Left ventricle myocardium inferior (tissue), 1 donor: ENCODE measurements at places on chromosomes 4 and X.
A peak's percentile ranks its signal among the peaks of the same experiment; 100 is the strongest.

DNA sequence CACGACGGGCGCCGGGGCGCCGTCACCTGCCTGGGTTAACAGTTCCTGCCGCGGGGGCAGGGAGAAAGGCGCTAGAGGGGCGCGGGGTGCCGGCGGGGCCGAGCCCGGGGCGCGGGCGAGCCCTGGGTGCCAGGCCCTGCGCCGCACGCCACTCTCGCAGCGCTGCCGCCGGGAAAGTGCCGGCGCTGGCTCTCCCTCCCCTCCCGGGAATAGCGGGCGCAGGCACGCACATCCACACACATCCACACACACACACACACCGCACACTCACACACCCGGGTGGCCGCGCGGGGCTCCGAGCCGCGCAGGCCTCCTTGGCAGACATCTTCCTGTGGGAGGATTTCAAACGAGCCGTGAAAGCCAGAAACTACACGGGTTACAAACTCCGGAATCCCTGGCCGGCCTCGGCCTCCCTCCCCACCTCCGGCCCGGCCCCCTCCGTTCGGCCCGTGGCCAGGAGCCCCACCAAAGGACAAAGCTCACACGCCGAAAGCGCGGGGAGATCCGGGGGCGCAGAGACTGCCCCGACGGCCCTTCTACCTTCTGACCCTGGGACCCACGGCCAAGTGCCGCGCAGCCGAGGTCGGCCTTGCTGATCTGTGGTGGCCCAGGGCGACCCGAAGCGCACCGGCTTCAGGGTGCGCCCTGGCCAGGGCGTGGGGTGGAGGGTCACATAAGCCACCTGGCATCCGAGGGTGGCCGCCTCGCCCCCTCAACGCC is 92.3 kb downstream of the BCOR start:
- peak; percentile 14 for DNase-seq

DNA sequence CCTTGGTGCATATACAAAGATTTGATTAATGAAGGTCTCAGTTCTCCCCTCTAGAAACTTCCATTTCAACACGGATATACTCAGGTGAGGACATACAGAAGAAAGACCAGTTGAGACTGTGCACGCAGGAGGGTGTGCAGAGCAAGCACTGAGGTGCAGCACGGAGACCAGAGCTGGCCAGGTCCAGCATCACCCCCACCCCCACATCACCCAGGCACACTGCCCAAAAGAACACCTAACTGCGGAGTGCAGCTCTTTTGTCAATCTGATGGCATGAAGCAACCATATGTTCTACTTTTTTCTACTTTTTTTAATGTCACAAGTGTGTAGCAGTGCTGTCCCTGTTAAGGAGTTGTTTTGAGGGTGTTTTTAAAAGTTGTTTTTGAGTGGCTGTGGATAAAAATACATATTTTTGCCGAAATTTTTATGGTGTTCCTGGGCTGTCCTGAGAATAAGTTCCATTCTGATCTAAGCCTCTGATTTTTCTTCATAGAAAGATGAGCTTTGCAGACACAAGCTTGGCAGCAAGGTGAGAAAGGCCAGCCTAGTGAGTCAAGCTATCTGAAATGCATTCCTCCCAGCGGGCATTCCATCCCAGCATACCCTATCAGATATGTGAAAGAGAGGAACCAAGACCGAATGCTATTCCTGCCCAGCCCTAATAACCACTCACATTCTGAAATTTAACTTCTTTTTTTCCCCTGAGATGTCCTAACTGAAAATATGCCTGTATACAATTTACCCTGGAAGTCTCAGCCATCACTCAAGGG is 173.7 kb downstream of the PTTG2 start:
- no peak for DNase-seq

- DNase-seq, result no peak
Observed at GRCh38 chrX:109660435-109661143, 35.6 kb upstream of the KCNE5 start.

GRCh38 chr4:7289589-7289988 is 97.3 kb downstream of the SORCS2 start:
- DNase-seq, result no peak

GRCh38 chr4:11471618-11472017 is 42.9 kb upstream of the HS3ST1 start:
- no peak for DNase-seq

DNA sequence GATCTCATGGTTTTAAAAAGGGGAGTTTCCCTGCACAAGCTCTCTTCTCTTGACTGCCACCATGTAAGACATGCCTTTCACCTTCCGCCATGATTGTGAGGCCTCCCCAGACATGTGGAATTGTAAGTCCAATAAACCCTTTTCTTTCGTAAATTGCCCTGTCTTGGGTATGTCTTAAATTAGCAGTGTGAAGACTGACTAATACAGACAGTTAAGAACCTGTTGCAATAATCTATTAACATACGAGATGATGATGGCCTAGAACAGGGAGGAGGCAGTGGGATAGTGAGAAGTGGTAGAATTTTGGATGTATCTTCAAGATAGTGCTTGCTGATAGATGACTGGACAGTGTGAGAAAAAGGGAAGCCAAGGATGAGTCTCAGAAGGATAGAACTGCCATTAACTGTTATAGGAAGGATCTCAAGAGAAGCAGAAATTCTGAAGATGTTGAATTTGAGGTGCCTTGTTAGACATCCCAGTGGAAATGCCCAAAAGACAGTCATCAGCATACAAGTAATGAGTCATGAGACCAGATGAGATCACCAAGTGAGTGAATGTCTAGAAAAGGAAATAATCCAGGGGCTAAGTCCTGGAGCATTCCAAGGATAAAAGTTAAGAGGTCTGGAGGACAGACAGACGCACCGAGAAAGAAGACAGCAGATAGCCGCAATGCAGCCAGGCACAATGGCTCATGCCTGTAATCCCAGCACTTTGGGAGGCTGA is 38.8 kb upstream of the UGDH start:
- no peak for DNase-seq

DNA sequence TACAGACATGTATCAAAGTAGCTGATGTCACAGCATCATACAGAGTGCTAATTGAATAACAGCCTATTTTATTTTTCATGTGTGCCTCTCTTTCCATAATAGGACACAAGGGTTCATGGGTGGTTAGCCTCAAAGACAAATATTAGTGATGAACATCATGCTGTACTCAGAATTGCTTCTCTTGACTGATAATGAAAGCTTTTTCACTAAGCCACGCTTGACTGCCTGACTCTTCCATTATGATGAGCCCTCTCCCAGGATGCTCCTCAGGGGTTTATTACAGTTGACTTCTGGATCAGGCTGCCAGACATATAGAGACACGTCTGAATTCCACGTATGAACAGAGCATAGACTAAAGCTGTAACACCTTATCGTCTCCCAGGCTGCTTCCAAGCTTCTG is 2757.5 kb downstream of the PCDH7 start:
- no peak for DNase-seq

- DNase-seq, result no peak
Observed at GRCh38 chr4:151029537-151029936, 14.5 kb upstream of the LRBA start.

- DNase-seq, result no peak
Observed at GRCh38 chr4:18463987-18464559, 442.5 kb upstream of the LCORL start.

- DNase-seq, result no peak
Observed at GRCh38 chrX:107599450-107599861, 28.9 kb upstream of the PRPS1 start.
